Thymus (tissue), 14 donors: ENCODE measurements at places on chromosomes 2 and 18. TPM values are rescaled to one million over a fixed set of nuclear protein-coding genes. Genes with fewer than 3 reads are reported as not detected.

DNA sequence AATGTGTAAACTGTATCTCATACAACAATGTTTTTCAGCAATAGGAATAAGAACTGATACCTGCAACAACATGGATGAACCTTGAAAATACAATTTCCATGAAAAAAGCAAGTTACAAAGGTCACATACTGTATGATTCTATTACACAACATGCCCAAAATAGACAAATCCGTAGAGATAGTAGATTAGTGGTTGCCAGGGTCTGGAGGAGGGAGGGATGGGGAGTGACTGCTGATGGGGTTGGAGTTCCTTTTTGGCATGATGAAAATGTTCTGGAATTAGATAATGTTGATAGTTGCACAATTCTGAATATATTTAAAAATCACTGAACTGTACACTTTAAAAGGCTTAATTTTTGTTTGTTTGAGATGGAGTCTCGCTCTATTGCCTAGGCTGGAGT, 33.8 kb downstream of the UBXN4 start:
- no peak for DNase-seq

DNA sequence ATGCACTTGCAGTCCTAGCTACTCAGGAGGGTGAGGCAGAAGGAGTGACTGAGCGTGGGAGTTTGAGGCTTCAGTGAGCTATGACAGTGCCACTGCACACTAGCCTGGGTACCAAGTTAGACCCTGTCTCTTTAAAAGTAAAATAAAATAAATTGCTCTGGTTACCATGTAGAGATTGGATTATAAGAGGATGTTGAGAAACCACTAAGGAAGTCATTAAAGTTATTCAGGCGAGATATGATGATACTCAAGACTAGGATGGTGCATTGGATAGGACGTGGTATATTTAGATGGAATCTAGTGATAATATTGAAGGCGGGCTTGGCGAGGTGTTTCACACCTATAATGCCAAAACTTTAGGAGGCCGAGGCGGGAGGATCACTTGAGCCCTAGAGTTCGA, 50.6 kb downstream of the BMPR2 start:
- no peak for DNase-seq

GRCh38 chr18:57748770-57749603, 54.1 kb downstream of the ATP8B1 start:
- no peak for DNase-seq

GRCh38 chr18:63137999-63138435, 181.6 kb downstream of the BCL2 start:
- peak; percentile 67 for DNase-seq

DNA sequence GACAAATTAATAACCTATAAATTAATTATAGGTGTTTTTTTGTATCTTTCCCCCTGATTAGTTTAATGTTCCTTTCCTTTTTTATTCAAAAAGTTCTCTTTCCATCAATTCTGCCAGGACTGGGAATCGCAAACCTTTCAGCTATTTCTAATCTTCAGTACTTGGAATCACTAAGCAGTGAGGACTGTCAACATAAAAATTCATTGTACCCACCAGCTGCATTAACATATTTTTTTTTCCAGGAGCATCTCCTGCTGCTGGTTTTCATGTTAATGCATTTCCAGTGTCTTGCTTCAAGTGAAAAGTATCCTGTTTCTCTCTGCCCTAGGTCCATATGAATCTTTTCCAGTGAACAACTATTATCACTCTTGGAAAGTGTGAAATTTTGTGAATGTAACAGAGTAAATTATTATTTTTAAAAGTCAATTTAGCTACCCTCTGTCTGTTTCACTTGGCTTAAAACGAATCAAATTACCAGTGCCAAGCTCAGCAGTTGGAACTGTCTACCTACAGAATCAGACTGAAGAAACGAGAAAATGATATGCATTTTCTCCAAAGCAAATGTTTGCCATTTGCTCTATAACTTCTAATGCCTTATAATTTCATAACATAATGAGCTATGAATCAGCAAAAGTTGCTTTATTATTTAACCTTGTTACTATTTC, 804.4 kb downstream of the EPHA4 start:
- no peak for DNase-seq

- no peak for DNase-seq
These were observed 216.4 kb downstream of the STK39 start for GRCh38 chr2:168030862-168031624.

- DNase-seq = no peak
These were observed 138.0 kb downstream of the ZFP36L2 start for GRCh38 chr2:43088143-43089073.

DNA sequence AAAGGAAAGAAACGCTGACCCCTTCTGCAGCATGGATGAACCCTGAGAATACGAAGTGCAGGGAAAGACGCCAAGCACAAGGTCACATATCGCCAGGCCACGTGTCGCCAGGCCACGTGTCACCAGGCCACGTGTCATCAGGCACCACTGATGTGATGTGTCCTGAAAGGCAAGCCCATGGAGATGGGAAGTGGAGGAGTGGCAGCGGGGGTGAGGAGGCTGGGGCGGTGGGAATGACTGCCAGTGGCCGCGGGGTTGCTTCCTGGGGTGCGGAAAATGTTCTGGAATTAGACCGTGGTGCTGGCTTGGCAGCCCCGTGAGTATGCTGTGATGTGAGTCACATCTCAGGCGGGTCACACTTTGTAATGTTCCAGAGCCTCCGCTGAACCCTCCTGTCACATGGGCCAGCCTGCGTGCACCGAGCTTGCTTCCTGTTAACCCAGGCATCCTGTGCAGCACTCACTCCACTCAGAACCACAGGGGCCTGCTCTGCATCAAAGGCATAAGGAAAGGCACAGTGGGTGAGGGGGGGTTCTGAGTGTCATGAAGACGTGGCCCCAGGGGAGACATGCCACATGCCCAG, 39.0 kb downstream of the SLC66A2 start:
- DNase-seq = no peak

GRCh38 chr2:15448250-15448839, 112.8 kb downstream of the NBAS start:
- no peak for DNase-seq

GRCh38 chr2:19519045-19519444, 160.6 kb upstream of the OSR1 start:
- no peak for DNase-seq

GRCh38 chr18:25181581-25181980, 170.4 kb downstream of the ZNF521 start:
- no peak for DNase-seq

DNA sequence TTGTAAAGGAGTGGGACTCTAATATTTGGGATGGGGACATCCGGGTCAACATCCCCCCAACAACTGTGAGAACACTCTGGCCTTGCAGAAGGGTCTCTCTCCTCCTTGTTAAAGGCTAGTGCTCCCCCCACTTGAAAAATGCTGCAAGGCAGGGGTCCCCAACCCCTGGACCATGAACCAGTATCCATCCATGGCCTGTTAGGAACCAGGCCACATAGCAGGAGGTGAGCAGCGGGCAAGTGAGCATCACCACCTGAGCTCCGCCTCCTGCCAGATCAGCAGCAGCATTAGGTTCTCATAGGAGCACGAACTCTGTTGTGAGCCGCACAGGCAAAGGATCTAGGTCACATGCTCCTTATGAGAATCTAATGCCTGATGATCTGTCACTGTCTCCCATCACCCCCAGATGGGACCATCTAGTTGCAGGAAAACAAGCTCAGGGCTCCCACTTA, 243.9 kb upstream of the ID2 start:
- no peak for DNase-seq

- DNase-seq = no peak
These were observed 8.6 kb downstream of the ITPRID2 start for GRCh38 chr2:181900007-181900651.

- DNase-seq = no peak
These were observed 113.6 kb downstream of the MSH2 start for GRCh38 chr2:47516360-47517104.

- no peak for DNase-seq
These were observed 243.9 kb upstream of the LRRTM1 start for GRCh38 chr2:80548469-80548868.

GRCh38 chr18:5979176-5979888, 84.0 kb upstream of the TMEM200C start:
- no peak for DNase-seq

DNA sequence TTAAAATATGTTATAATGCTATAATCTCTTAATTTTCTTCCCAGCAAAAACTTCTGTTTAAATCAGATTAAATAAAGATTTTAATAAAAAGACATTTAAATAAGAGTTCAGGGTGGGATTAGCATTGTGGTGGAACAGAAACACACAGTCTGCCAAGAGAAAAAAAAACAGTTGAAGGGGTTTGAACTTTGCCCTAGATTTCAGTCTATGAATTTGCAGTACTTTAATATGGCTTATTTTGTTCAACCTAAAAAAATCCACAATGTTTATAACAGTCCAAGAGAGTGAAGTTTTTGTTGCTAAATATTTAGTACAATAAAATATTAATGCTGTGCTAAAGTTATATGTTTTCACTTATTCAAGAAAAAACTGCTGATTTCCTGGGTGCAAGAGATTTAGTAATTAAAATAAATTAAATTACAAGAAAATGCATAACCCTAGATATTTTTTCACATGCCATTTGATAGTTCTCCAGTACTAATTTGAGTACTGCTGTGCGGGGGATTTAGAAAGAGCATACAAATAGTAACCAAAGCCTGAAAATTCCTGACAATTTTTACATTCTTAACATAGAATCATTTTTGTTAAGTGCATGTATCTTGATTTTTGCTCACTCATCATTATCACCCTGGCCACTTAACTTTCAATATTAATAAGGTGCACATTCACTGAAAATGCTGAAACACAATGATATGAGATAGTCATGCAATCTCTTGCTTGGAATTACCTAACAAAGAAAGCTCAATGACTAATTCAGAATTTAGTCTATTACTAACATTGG, 52.6 kb downstream of the SLC40A1 start:
- no peak for DNase-seq

GRCh38 chr18:36942264-36942663, 113.3 kb downstream of the KIAA1328 start:
- peak; percentile 14 for DNase-seq

- DNase-seq = no peak
These were observed 371.1 kb upstream of the ID2 start for GRCh38 chr2:8310557-8311455.

- DNase-seq = no peak
These were observed 1.4 kb downstream of the RNF138 start for GRCh38 chr18:32093102-32093511.

- no peak for DNase-seq
These were observed 766.4 kb downstream of the BCL11A start for GRCh38 chr2:59787095-59787494.

- no peak for DNase-seq
These were observed 18.7 kb downstream of the ANO7 start for GRCh38 chr2:241207151-241207550.

- DNase-seq = no peak
These were observed 406.1 kb upstream of the SOX11 start for GRCh38 chr2:5285872-5286769.

DNA sequence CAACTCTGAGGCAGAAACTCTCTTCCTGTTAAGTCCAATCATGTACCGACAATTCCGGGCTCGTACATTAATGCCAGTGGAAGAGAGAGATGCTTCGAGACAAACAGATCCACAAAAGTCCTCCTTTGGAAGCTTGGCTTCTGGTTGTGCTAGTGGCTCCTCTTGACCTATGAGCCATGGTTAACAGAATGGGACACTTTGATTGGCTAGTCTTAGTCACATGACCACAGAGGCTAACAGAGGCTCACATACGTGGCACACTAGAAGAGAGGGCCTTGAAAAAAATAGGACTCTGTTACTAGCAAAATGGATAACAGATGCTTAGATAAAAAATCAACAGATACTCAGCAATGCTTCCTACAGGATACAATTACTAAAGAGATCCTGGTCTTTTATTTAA, 1211.9 kb upstream of the GYPC start:
- no peak for DNase-seq

- DNase-seq = no peak
These were observed 14.4 kb upstream of the BZW1 start for GRCh38 chr2:200797242-200797770.

- DNase-seq = no peak
These were observed 28.8 kb downstream of the MAP3K2 start for GRCh38 chr2:127358971-127359370.

DNA sequence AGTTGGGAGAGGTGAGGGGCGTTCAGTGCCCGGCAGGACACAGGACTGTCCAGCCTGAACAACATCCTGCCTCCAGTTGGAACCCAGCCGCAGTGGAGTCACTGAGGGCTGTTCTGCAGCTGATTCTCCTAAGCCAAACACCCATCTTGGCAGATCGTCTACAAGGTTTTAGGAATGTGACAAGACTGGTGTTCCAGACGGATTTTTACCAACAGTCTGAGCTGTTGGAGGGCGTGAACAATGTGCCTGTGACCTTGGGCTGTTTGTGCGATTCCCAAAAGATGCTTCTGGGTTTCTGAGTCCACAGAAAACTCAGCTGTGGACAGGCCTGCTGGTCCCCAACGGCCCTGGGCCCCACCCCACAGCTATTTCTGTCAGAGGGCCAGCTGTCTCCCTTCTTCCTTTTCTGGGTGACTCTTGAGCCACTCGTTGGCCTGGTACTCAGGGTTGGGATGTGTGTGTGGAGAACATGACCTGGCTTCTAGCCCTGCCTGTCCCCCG, 5.7 kb downstream of the LRRFIP1 start:
- no peak for DNase-seq

DNA sequence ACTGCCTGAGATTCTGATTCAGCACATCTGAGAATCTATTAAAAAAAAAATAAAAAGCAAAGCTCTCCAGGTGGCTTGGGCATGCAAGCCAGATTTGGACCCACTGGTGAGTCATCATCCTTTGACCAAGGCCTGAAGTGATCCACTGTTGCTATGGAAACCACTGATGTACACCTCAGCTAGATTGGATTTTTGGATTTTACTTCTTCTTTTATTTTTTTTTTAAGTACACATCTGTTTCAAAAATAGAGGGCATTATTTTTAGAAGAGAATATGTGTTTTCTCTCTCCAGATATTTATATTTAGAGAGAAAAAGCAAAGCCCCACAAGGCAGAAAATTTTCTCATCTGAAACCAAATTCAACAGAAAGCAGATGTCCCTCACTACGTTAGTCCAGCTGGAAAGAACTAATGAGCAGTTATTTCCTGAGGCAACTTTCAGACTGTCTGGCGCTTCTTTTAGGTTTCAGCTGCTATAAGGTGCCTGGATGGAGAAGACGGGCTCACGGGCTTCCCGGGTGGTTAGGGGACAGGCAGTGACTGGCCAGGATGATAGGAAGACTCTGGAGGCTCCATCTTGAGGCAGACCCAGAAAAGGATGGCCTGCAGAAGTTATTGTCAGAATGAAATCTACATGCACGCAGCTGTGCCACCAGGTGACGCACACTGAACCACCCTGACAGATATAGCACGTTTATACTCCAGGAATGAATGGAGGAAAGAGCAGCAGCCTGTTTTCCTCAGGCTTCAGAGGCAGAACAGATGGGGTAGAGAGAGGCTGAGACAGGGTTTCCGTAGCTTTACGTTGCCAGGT, 50.5 kb downstream of the MRPL35 start:
- no peak for DNase-seq

GRCh38 chr2:82169379-82169778, 1864.8 kb upstream of the LRRTM1 start:
- DNase-seq = no peak

C2orf72 gene
- 0.05 TPM for total RNA-seq

SPR gene
- total RNA-seq = 1.8 TPM

MAB21L4 gene
- 1.1 TPM for total RNA-seq

RAPGEF4 gene
- total RNA-seq = 2.0 TPM

DNAH6 gene
- 0.66 TPM for total RNA-seq

ITPRIPL1 gene
- 7.7 TPM for total RNA-seq

PGAP1 gene
- 4.2 TPM for total RNA-seq

LONRF2 gene
- 0.24 TPM for total RNA-seq

FRZB gene
- total RNA-seq = 2.5 TPM

ATP8B1 gene
- total RNA-seq = 3.0 TPM

TXNDC2 gene
- total RNA-seq = not detected

STAM2 gene
- 23.0 TPM for total RNA-seq

BCL2L11 gene
- 9.7 TPM for total RNA-seq
